Stimulated activated CD8-positive, alpha-beta memory T cell treated with anti-CD3 and anti-CD28 coated beads, Interleukin-4, amount 100 ng/mL, for 1 hour (primary cell): ENCODE measurements at places on chromosomes 5 and 9.

DNA sequence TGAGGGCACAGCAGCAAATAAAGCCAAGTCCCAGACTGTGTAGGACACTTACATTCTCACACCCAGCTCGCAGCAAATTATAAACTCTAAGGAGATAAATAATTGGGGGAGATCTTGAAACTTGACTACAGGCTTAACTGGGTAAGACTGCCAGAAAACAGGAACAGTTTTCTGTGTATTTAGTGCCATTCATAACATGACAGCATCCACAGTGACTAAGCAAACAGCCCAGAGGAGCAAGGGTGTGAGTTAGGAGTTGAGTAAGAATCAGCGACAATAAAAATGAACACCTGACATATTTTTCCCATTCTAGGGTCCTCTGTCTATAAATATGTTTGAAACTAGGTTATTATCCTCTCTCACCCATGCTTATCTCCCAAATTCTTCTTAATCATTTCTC lies 370.9 kb upstream of the WWC1 start:
- no peak for DNase-seq

DNA sequence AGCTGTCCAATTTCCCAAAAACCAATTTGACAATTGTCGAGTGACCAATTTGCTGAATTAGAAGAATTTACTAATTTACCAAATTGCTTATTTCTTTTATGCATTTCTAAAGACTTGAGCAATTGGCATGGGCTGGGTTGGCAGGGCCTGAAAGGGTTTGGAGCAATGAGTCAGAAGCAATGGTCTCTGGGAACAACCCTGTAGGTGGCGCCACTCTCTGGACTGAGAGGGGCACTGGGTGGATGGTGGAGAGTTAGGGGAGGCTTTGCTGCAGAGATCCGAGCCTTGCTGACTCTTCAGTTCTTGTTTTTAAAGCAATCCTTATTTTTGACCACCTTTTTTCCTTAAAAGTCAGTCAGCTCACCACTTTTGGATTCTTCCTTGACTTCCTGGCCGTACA lies 71.5 kb upstream of the RPS23 start:
- no peak for DNase-seq

GRCh38 chr5:78003919-78004318 lies 227.8 kb upstream of the TBCA start:
- no peak for DNase-seq

GRCh38 chr9:126612326-126612812 lies 1.4 kb upstream of the LMX1B start:
- no peak for DNase-seq

DNA sequence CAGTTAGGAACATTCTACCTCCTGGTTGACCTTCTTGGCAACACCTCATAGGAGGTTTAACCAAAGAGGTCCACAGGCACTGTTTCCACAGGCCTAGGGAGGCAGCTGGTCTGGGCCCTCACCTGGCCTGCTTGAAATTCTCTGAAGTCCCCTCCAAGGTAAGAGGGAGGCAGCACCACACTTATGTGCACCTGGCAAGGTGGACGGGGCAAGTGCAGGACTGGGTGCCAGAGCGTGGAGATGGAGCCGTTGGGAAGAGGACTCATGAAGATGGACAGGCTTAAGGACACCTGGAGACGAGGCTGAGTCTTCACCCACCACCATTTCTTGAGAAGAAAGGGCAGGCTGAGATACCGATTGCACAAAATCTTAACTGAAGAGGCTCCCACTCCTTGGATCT lies 6.6 kb upstream of the BARHL1 start:
- no peak for DNase-seq

DNA sequence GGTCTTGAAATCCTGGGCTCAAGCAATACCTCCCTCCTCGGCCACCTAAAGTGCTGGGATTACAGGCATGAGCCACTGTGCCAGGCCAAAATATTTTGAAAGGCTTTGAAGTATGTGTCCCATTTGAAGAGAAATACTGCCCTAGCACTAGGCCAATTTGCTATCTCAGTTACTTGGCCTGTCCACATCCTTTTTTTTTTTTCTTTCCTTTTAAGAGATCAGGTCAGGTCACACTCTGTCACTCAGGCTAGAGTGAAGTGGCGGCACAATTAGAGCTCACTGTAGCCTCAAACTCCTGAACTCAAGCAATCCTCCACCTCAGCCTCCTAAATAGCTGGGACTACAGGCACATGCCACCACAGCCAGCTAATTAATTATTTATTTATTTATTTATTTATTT lies 84.2 kb downstream of the NR6A1 start:
- DNase-seq, result no peak

DNA sequence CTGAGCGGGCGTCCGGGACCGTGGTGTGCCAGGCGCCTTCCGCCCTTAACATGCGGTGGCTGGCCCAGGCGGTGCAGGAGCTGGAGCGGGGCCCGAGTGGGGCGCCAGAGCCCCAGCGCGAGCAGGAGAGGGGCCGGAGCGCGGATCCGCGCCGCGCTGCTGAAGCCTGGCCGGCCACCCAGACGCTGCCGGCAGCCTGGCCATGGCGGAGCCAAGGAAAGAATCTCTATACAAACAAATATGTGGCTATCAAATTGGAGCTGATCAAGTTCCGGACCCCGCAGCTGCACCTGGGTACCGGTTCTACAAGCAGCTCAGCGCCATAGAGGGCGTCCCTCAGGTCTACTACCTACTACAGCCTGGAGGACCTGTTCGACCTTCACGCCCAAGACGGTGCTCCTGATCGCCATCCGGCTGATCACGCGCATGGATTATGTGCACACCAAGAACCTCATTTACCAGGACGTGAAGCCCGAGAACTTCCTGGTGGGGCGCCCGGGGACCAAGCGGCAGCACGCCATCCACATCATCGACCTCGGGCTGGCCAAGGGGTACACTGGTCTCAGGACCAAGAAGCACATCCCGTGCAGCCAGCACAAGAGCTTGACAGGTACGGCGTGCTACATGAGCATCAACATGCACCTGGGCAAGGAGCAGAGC lies 55.8 kb downstream of the JAK2 start:
- no peak for DNase-seq

GRCh38 chr5:172833686-172834414 lies at the start of gene ERGIC1:
Gene ERGIC1 (plus strand): TSS chr5:172834251. CDS start chr5:172834414, 163 bp downstream.
- DNase-seq, result peak; percentile 46

DNA sequence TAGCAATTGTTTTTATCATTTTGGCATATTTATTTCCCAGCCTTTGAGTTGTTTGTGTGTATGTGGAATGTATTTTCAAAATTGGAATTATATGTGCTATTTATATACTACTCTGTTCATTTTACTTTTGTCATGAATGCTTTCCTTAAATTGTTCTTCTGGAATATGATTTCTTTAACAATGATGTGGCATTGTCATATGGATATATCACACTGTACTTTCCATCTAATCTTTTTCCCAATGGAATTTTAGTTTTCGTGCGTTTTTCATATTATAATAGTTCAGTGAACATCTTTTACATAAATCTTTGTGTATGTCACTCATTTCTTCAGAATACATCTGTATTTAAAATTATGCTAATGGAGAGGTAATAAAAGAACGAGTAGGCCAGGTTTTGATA lies 980.1 kb upstream of the WWC1 start:
- no peak for DNase-seq

DNA sequence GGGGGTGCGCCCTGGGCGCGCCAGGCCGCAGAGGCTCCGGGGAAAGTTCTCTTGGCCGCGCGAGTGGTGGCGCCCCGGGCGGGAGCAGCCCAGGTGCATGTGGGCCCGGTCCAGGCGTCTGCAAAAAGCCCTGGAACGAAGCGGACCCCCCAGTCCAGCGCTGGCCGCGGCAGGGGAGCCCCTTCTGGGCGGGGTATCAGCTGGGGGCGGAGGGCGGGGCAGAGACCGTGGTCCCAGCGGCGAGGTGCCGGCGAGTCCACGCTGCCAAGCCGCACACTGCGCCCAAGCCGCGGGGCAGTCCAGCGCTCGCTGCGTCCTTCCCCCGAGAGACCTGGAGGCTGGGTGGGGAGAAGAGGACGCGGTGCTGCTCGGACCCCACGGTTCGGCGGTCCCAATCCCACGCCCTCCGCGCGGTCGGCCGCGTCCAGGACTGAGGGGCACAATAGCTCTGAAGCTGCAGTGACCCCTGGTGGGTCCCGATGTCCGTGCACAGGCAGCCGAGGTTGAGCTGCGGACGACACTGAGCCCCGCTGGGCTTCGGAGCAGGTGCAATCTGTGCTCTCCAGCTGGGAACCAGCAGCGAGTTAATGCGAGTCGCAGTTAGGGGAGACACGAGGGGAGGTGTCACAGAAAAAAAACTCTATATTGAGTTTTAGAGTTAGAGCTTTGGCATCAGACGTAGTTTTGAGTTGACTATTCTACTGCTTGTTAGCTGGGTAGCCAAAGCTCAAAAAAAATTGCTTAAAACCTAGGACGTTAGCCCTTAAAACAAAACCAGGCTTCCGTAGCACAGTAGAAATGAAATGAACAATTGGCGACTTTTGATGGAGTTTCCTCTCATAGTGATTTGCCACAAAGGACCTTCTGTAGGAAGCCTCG lies 1.1 kb upstream of the EPB41L4A start:
- no peak for DNase-seq

GRCh38 chr5:149646564-149646963 lies 65.3 kb downstream of the ARHGEF37 start:
- DNase-seq, result no peak

DNA sequence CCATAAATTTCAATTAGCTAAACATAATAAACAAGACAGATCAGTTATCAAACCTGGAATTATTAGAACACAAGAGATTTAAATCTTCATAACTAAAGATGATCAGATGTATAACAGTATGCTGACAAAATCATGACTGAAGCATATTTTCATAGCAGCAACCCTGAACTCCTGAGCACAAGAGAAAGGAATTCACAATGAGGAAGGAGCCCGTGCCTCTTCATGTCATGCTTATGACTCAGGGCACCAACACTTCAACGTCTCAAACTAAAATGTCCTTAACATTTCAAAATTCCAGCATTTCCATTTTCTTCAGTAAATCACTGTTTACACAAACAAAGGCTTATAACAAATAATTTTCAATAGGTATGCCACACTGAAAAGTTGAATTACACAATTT lies 6.7 kb downstream of the AP3B1 start:
- DNase-seq, result no peak

DNA sequence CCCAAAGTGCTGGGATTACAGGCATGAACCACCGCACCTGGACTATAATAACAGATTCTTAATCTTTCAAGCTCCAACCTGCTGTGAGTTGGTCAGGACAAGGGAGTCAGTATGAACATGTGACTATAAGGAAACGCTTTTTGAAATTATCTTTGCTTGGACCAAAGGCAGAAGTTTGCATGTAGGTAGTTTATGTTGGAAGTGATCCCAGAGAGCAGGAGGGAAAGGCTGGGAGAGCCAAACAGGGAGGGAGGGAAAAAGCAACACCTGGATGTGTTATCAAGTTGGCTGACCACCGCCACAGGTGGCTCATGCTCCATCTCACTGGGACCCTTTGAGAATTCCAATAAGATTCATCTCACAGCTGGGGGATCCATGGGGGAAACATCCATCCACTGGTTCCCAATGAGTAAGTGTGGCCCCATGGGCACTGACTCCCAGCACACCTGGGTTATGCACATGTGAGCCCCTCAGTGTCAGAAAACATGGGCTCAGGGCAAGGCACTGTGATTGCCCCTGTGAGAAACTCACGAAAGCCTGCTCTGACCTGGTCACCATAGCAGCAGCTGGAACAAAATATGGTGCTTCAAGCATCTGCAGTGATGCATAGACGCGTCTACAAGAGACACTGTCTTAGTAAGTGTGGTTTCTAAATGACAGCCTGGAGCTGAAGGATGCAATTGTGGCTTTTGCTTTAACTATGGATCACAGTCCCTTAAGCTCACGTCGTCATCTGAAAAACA lies 62.1 kb downstream of the ARSB start:
- DNase-seq, result no peak

DNA sequence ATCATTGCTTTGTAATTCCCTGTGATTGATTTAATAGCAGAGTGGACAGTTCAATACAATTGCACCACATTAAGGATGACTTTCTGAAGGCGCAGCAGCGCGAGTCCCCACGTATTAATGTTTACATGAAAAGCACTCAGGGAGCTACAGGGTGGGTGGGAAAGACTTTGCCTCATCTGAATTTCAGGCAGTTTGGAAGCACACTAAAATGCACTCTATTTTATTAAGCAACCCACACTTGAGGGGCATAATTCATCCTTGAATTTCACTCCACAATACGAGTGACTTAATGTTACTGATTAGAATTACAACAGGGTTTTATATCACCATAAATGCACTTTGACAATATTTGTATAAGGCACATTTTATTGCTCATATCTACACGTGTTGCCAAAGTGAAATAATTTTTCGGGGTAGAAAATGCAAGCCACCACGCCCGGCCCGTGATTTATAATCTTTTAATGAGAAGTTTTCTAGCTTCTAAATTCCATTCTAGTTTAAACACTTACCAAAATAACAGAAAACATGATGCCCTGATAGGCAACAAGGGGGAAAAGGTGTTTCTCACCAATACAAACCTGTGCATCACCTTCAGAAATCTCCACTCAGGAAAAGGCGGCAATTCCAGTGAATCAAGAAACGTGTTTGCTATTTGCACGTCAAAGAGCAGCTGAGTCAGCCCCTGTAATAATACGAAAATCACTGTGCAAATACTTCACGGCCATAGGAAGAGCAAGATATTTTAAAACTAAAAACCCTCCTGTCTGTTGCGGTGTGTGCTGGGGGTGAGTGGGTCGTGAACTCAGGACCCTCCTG lies 40.5 kb downstream of the IRX4 start:
- no peak for DNase-seq

DNA sequence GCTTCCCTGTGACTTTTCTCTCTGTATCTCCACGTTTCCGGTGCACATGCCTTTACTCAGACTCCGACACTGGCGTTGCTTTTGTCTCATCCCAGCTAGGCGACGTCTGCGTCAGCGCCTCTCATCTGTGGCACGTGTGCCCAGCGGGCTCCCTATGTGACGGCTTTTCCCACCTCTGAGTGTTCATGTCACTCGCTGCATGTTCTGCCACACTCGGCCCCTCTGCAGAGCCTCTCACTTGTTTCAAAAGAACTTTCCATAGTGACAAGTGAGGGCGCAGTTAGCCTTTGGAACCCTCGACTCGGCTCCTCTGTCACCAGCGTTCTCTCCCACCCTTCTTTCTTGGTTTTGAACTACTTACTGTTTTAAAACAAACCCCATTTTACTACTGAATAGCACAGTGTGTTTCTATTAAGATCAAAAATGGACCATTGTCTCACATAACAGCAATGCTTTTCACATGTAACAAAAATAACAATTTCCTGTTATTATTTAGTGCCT lies 113.4 kb upstream of the CACNA1B start:
- DNase-seq, result no peak
